Stimulated activated CD8-positive, alpha-beta memory T cell treated with anti-CD3 and anti-CD28 coated beads, Interleukin-15, amount 100 ng/mL, for 48 hours (primary cell): ENCODE measurements at places on chromosomes 12 and 14.
A peak's percentile ranks its signal among the peaks of the same experiment; 100 is the strongest.

- no peak for DNase-seq
Measured at GRCh38 chr12:5901416-5901815, 43.6 kb downstream of the ANO2 start.

DNA sequence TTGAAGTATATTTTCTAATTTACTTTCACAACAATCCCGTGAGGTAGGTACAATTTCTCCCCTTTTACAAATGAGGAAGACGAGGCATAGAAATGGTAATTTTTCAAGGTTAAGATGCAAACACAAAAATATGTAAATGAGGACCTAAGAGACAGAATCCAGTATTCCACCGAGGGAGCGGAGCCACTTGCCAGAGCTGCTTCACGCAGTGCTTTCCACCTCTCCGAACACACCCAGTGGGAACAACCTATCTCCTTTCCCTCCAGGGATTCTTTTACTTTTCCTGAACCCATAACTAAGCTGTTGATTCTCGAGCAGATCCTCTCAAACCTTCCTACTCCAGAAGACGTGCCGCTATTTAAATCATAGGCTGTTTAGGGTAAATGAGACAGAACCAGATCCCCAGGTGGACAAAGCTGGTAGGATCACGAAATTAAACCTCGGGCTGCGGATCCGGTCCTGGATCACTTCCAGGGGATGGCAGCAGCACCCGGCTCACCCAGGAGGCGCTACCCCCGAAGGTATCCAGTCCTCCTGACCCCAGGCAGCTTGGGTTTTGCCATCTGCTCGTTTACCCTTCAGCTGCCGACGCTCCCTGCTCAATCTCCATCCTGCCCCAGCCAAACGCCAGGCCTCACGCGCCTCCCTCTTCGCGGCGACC lies 1.5 kb downstream of the DDHD1 start:
- peak; percentile 15 for DNase-seq

DNA sequence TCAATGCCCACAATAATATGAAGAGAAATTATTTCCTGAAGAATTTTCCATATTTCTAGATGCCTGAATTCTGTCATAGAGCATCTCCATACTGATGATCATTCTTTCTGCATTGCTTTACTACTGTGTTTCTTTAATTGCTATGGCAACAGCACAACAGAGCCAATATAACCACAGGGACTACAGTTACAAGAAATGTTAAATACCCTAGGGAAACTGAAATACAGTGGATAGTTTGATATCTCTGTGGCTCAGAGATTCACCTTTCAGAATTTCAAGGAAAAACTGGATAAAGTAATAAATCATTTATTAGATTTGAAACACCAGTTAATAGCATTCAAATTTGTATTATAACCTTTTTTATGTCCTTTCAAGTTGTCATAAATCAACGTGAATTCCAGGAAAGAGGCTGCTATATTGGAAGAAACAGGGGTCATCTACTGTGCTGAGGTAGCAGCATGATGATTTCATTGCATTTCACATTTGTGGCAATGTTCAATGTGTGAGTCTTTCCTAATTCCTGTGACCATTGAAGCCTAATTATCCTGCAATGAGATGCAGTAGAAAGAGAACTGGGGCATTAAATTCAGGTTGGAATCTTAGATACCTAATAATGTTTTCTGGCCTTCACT lies 267.1 kb downstream of the LRFN5 start:
- DNase-seq = no peak

GRCh38 chr12:51636986-51637385 lies 46.0 kb downstream of the SCN8A start:
- DNase-seq = no peak
